ENCODE measurements at places on chromosomes 13 and 19.
A peak's percentile ranks its signal among the peaks of the same experiment; 100 is the strongest.

DNA sequence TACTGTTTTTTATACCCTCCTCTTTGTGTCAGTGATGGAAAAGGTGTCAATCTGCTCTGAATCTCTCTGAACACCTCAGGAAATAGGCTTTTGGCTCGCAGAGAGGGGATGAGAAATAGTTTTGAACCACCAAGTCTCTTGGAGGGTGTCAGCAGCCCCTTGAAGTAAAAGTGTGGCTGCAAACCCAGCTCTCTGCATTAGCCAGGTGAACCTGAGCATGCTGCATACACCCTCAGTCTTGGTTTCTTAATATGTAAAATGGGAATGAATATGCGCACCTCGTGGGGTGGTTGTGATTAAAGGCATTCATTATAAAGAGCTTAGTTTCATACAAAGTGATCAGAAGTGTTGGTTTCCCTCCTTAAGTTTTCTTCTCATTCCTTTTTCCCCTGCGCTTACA lies 1.4 kb upstream of the DHRS12 start:
- no peak for DNase-seq

GRCh38 chr13:26771796-26772195 lies 11.2 kb upstream of the GPR12 start:
- no peak for DNase-seq

GRCh38 chr13:25380741-25381324 lies 9.1 kb downstream of the ATP8A2 start:
- DNase-seq = no peak

GRCh38 chr19:11721681-11722080 lies 17.1 kb downstream of the ZNF823 start:
- DNase-seq = no peak

- DNase-seq = no peak
These were observed 113.5 kb downstream of the FOXO1 start for GRCh38 chr13:40552895-40553294.

DNA sequence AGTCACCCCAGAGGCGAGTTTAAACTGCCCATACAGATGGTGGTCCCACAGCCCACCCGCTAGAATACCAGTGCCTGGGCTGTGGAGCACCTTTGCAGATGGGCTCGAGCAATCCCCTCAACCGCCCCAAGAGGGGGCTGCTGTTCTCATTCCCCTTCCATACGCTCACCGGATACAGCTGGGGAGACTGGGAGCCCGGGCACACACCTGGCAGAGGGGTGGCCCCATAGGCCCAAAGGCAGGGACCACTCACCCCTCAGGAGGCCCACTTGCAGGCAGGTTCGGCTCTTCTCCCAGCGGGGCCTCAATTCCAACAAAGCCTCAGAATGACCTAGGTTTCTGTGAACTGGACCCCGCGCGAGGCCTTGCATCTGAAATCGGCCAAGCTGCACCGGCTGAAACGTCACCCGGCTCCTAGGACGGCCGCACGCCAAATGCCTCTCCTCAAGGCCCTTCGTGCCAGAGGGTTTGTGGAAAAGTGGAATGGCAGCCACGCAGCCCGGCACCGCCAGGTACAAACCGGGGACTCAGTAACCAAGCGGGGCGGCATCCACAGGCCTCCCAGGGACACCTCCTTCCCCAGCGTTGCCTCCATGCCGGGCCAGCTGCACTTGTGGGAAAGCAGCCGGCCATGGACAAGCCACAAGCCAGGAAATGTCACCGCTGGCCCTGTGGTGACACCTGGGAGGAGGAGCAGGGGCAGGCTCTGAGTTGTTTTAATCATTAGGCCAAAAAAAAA lies 18.7 kb downstream of the MLLT1 start:
- no peak for DNase-seq

GRCh38 chr13:48954081-48954480 lies 21.6 kb upstream of the FNDC3A start:
- no peak for DNase-seq

DNA sequence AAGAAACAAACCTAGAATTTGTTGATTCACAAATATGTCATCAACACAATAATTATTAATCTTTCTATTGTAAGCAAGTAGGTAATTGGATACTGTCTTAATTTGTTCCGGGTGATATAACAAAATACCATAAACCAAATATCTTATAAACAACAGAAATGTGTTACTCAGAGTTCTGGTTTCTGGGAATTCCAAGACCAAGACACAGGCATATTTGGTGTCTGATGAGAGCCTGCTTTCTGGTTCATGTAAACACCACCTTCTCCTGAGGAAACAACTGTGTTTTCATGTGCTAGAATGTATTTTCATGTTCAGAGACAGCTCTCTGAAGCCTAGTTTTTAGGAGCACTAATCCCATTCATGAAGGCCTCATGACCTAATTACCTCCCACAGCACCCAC lies 1819.5 kb downstream of the SLITRK5 start:
- no peak for DNase-seq

GRCh38 chr13:88051746-88052482 lies 380.7 kb downstream of the SLITRK5 start:
- DNase-seq = no peak

GRCh38 chr13:112067116-112067741 lies at the start of gene SOX1:
Gene SOX1, plus strand, starts transcription at chr13:112067149. Its CDS starts 510 bp downstream, at chr13:112067659.
- no peak for DNase-seq

- DNase-seq = no peak
These were observed 534 bp downstream of the CAB39L start for GRCh38 chr13:49443357-49443703.

GRCh38 chr13:48155848-48156247 lies 60.9 kb upstream of the MED4 start:
- no peak for DNase-seq

GRCh38 chr19:19107654-19108053 lies 30.6 kb downstream of the TMEM161A start:
- no peak for DNase-seq

DNA sequence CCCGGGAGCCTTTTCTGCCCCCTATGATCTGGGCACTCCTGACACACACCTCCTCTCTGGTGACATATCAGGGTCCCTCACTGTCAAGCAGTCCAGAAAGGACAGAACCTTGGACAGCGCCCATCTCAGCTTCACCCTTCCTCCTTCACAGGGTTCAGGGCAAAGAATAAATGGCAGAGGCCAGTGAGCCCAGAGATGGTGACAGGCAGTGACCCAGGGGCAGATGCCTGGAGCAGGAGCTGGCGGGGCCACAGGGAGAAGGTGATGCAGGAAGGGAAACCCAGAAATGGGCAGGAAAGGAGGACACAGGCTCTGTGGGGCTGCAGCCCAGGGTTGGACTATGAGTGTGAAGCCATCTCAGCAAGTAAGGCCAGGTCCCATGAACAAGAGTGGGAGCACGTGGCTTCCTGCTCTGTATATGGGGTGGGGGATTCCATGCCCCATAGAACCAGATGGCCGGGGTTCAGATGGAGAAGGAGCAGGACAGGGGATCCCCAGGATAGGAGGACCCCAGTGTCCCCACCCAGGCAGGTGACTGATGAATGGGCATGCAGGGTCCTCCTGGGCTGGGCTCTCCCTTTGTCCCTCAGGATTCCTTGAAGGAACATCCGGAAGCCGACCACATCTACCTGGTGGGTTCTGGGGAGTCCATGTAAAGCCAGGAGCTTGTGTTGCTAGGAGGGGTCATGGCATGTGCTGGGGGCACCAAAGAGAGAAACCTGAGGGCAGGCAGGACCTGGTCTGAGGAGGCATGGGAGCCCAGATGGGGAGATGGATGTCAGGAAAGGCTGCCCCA lies 8.5 kb upstream of the CEACAM7 start:
- peak; percentile 92 for DNase-seq

GRCh38 chr13:114112231-114112825 lies 20.1 kb downstream of the RASA3 start:
- no peak for DNase-seq

- DNase-seq = no peak
These were observed 95.6 kb upstream of the CSNK1A1L start for GRCh38 chr13:37201081-37201480.

DNA sequence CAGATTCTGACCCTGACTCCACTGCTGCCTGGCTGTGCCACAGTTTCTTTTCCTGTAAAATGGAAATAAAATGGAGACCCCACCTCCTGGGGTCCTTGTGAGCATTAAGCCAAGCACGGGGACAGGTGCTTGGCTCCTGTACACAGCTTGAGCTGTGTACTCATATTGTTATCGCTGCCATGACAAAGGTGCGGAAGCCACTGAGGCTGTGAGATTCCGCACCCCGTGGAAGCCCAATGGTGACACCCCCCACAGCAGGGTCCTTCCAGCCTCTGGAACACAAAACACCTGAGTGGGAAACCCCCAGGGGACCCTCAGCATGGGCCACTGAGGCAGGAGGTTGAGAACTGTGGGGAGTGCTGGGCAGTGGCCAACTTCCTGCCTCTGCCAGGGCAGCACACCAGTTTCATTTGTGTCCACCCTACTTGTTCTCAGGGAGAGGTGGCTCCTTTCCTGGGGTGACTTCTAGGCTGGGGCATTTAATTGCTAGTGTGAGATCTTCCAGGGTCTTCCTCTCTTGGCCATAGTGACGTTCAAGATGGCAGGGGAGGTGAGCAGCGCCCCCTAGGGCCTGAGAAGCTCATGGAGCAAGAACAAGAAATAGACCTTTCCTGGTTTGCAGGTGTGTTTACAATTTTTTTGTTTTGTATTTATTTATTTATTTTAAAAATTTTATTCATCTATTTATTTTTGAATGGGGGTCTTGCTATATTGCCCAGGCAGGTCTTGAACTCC lies 5.4 kb upstream of the JSRP1 start:
- no peak for DNase-seq

GRCh38 chr13:80866921-80867320 lies 526.0 kb upstream of the SPRY2 start:
- DNase-seq = no peak

- DNase-seq = no peak
These were observed at the start of gene CBLC for GRCh38 chr19:44777715-44778347. Gene CBLC, plus strand, starts transcription at chr19:44777890. Its CDS starts 42 bp downstream, at chr19:44777932.

GRCh38 chr13:36163809-36164308 lies 32.7 kb upstream of the DCLK1 start:
- DNase-seq = no peak

DNA sequence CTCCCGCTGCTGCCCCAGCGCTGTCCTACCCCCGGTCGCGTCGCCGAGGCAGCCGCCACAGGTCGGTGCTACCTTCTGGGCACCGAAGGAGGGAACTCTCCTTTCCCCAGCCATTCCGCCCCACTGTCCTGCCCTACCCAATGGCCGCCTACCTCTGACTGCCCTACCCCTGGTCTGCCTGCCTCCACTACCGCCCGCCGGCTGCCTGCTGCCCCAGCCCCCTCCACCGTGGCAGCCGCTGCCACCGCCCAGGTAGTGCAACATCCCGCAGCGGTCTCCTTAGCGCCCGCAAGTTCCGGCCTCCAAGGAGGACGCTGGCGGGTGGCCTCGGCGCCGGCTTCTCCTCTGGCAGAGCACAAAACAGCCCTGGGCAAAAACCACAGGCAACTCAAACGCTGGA lies 1303.1 kb downstream of the UQCRFS1 start:
- no peak for DNase-seq
